Brain microvascular endothelial cell (primary cell): ENCODE measurements at places on chromosomes 5 and 9.
A peak's percentile ranks its signal among the peaks of the same experiment; 100 is the strongest.

DNA sequence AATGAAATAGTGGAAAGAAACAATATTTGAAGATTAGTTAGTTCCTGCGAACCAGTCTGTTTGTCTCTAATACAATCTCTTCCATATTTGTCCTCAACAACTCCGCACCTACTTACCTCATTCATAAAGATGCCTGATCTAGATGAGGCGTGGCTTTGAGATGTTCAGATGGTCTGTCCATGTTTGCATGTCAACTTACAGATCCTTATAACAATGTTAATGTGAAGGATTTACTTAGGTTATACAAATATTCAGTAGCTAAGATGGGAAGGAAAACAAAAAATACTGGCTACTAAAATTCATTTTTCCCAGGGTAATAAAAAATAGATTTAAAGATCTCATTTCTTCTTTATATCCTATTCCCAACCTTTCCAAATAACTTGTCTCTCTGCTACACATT, 8.3 kb downstream of the CDC14B start:
- DNase-seq = no peak

GRCh38 chr9:14769230-14769571, 46.7 kb upstream of the CER1 start:
- DNase-seq = peak; percentile 32

GRCh38 chr5:90476391-90476790, 1.7 kb downstream of the POLR3G start:
- no peak for DNase-seq

DNA sequence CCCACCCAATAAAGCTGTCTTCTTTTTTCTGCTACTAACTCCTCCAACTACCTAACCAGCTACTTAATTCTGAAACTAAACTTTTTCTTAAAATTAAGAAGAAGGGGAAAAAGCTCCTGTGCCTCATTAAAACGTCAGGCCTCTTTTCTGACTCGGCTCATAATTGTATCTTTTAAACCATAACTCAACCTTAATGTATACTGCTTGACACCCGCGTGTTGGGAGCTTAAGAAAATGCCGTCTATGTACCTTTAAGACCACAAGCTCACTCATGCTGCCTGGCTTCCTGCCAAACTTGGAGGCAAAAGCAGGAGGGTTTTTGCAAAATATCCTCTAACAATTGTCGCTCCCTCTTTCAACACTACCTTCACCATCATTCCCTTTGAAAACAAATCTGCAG, 5.0 kb downstream of the EBF1 start:
- peak; percentile 90 for DNase-seq

DNA sequence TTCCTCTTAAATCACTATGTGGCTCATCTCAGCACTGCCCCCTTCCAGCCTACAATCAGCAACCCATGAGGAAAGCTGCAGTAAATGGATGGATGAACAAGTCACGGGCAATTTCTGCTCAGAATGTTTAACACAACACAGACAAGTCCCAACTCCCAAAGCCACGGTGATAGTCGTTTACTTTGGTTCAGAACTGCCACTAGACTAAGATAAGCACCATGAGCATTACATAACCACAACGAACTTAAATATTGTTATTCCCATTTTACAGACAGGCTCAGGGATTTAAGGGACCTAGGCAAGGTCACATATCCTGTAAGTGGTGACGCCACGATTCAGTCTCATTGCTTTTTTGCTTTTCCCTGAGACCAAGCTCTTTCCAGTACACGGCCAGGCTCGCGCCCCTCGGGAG, 2.0 kb upstream of the SMIM27 start:
- DNase-seq = peak; percentile 32

DNA sequence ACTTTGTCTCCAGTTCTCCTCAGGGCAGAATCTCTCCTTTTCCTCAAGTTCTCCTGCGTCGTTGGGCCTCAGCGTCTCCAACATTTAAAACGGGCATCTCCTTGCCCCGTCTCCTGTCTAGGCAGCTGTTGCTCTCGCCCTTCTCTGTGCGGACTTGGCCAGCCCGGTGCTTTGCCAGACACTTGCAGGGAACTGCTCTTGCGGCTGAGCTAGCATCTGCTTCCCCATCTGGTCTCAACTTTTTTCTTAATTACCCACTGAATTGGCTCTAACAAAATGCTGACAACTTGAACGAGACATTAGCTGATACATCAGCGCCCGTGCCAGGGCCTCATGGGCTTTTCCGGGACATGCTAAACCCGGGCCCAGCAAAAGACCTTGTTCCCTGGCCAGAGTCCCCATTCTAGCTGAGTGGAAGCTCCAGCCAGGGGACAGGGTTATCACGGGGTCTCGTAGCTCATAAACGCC, 25.1 kb downstream of the ZNF618 start:
- no peak for DNase-seq

GRCh38 chr9:70229579-70229978, 29.2 kb upstream of the SMC5 start:
- no peak for DNase-seq

- no peak for DNase-seq
These were observed 19.2 kb downstream of the NDUFS6 start for GRCh38 chr5:1820381-1820780.

- DNase-seq = no peak
These were observed 414.8 kb upstream of the CCNH start for GRCh38 chr5:87827539-87827938.

- DNase-seq = no peak
These were observed 21.3 kb downstream of the TRIO start for GRCh38 chr5:14164164-14165163.

DNA sequence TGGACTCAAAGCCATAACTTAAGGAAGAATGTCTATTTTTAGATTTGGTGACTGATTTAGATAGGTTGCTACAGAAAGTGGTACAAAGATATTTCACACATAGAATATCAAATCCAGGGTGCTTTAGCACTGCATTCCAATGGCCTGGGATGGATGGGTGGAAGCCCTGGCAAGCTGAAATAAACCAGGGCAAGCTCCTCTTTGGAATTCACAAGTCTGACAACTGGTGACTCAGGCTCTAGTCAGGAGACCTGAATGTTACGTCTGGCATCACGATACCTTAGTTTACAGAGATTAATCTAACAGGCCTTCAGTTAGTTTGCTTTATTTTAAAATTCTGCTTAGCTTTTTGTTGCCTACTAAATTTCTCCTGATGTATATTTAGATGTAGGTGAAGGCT, 144.0 kb downstream of the TMC1 start:
- DNase-seq = no peak

- DNase-seq = no peak
These were observed 168.4 kb downstream of the RASEF start for GRCh38 chr9:82894548-82894947.

DNA sequence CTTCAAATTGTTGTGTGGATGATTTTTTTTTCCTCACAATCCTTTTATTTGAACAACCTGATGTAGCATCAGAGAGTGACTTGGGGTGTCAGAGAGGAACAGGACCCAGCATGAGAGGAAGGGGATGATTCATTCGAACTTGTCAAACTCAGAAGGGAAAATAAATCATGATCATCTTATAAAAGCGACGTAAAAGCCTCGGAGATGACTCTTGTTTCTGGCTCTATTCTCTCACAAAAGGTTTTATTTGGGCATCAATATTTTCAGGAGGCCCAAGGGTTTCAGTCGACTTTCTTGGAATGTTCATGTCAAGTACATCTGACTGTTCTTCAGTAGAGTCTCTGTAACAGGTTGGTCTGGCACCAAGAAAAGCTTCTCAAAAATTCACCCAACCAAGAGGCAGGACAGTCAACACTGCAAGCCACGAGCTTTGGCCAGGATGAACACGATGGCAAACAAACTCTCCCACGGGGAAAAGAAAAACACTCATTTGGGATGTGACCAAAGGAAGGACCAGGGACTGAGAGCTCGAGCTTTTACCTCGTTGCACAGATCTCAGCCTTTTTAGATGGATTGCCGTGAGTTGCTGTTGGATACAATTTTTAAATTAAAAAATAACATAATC, 55.1 kb downstream of the ANKH start:
- no peak for DNase-seq
